NCI-H1105 (cell line): ENCODE measurements at places on chromosomes 5 and 9.

DNA sequence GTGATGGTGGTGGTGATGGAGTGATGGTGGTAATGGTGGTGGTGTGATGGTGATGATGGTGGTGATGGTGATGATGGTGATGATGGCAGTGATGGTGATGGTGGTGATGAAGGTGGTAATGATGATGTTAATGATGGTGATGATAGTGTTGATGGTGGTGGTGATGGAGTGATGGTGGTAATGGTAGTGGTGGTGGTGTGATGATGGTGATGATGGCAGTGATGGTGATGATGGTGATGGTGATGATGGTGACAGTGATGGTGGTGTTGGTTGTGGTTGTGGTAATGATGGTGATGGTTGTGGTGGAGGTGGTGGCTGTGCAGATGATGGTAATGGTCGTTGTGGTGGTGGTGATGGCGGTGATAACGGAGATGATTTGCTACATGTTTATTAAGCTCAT is 7.3 kb downstream of the STKLD1 start:
- no peak for DNase-seq

GRCh38 chr9:135146766-135147473 is 59.5 kb downstream of the OLFM1 start:
- DNase-seq = peak; percentile 43

GRCh38 chr9:137982200-137982599 is 104.6 kb downstream of the CACNA1B start:
- no peak for DNase-seq

GRCh38 chr5:32312197-32312594 is 543 bp downstream of the MTMR12 start:
- peak; percentile 16 for DNase-seq

DNA sequence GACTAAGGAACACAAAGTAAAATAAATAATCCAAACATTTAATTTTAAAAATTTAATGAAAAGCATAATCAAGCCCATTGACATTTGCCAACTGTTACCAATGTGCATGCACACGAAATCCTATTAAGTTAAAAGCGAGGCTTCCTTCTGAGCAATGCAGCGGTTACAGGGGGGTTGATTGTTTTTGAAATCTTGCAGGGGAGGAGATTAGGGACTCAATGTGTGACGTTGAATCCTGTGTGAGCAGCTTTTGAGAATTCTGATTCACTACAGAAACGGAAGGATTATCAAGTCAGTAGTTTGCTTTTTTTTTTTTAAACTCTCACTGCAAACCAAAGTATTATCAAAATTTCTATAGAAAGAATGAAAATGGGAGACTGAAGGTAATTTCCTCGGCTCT is 109.5 kb downstream of the PRKACG start:
- DNase-seq = no peak

DNA sequence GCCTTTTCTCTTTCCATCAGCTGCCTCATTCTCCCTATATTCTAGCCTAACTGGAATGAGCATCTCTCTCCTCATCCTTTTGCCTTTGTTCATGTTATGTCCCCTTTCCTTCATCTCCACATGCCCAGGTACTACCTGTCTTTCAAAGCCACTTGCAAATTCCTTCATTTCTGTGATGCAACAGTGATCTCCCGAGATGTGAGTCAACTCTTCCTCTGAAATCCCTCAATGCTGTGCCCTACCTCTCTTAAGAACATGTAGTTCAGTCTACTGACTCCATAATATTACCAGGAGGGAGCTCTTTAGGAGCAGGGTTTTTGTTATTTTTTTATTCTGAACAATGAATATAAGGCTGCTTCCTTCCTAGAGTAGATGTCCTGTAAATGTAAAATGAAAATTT is 91.6 kb downstream of the ZNF462 start:
- DNase-seq = no peak

- DNase-seq = no peak
These were observed 171.7 kb downstream of the MACROH2A1 start for GRCh38 chr5:135227064-135228022.

DNA sequence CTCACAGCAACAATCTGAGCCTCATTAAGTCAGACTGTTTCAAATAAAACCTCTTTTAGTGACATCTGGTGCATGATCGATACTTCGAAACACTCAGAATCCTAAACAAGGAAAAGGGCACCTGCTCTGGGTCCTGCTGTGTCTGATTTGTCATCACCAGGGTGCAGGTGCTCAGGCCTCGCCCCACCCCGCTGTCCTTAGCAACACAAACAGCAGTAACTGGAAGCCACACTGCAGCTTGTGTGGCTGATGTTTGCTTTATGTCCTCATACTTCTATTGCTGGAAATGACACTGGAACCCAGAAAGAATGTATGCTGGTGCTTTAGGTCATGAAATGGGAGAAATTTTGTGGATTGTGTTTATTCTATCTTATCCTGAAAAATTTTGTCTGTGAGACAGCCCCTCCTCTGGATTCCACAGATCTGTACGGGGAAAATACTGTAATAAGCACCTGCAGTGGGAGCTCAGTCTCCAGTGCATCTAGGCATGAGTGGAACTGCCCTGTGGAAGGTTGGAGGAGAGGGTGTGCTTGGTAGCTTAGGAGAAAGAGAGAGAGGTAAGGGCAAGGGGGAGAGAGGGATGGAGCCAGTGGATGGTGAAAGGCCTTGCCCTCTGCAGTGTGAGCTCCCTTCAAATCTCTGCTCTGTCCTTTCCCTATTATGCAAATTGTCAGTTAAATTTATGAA is 284.2 kb downstream of the SMARCA2 start:
- peak; percentile 83 for DNase-seq

GRCh38 chr9:104993291-104993963 is 65.5 kb upstream of the ABCA1 start:
- DNase-seq = no peak

- DNase-seq = no peak
These were observed 185.9 kb downstream of the SEMA6A start for GRCh38 chr5:116388564-116389258.

DNA sequence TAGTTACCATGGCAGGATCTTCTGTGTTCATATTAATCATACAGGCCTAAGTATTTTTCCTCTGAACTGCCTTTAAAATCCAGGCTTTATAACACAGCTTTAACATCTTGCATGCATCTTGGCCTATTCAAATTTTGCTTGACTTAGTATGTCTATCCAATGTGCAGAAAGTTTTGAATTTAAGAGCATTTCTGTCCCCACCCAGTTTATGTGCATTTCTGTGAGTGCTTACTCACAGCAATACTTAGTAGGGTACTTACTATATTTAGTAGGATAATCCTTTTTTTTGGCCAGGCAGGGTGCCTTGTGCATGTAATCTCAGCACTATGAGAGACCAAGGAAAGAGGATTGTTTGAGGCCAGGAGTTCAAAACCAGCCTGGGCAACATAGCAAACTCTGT is 18.0 kb downstream of the UHRF2 start:
- DNase-seq = no peak

- no peak for DNase-seq
These were observed 36.8 kb downstream of the DAB2IP start for GRCh38 chr9:121688146-121688680.

DNA sequence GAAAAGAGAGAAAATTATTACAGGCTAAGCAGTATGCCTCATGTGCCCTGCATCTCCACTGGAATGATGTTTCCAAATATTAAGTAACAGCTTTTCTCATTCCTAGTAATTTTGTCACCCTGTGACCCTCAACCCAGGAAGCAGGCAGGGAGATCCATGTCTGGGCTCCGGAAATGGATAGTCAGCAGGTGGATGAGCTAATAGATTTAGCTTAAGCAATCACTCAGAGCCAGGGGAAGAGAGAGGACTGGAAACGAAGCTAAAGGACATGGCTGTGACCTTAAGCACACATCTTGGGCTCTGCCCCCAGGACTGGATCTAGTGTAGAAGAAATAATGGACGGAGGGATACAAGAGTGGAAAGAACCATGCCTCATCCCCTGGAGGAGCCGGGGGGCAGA is 89.5 kb downstream of the ARSB start:
- no peak for DNase-seq

DNA sequence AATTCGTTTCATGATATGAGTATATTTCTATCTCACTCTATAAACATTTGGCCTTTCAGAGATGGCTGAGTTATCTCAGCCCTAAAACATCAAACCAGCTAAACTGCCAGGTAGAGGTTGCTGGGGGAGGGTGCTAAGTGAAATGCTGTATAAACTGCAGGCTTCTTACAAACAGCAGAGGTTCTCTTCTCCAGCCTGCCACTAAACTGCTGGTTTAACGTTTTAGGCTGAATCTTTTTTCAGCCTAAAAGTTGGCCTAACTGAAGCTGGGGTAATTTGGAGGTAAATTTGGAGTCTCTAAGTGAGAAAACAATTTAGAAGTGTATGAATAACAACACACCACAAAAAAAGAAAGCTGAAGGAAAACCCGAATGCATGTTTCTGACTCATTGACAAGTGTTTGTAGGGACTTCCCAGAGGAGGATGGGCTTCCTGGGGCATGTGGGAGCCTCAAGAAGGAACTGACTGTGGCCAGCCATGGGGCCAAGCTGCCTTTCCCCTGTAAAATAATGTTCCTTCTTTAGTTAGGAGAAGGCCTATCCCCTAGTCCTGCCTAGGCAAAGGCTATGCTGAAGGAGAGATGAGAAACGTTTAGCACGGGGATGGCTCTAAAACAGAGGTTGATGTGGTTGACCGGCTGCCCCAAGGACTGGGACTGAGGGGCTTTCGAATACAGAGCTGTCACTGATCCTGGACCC is 44.3 kb downstream of the SLC28A3 start:
- no peak for DNase-seq

- no peak for DNase-seq
These were observed 703.6 kb upstream of the NUDT12 start for GRCh38 chr5:104266161-104266560.

- DNase-seq = no peak
These were observed 14.6 kb upstream of the TCF7 start for GRCh38 chr5:134099939-134100282.
